Activated T-helper 2 cell treated with anti-CD3 and anti-CD28 coated beads, Interferon-gamma antibody, Interleukin-2, Interleukin-4, amounts not matched to agents 10 μg/mL and 5 μg/mL and 100 μg/mL, durations not matched to agents 14 hours and 24 hours and 36 hours (primary cell): ENCODE measurements at places on chromosomes 6 and 20. TPM values are rescaled to one million over a fixed set of nuclear protein-coding genes. Genes with fewer than 3 reads are reported as not detected.

The SAMD3 gene
- total RNA-seq, result 3.2 and 3.4 TPM in 2 replicates

DNA sequence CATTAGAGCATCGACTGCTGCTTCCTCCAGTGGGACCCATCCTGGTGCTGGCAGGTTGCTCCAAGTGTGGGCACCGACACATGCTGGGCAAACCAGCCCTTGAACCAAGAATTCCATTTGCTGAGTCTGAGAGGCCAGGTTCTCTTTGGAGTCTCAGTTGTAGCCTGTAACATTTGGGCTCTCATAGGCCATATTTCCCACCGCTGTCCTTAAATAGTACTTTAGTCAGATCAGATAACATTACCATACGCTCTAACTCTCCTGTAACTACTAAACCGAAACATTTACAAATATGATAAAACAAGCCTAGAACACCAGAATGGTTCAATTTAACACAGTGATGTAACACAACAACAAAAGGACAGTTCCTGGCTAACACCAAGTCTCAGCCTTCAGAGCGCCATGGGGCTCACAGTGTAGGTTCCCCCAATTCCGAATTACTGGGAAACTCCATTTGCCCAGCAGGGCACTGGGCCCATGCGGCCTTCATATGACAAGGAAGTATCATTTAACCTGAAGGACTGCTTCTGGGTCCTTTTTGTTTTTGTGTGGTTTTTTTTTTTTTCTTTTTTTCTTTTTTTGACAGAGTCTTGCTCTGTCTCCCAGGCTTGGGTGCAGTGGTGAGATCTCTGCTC is 28.4 kb upstream of the CD93 start:
- no peaks in the 10 kb centered on the region for H3K36me3 ChIP-seq
- no peak for DNase-seq
- peaks cover 2% of the 10 kb centered on the region for H3K27me3 ChIP-seq
- no peak overlapping the region for H3K4me3 ChIP-seq
- no peaks in the 10 kb centered on the region for H3K4me1 ChIP-seq

DNA sequence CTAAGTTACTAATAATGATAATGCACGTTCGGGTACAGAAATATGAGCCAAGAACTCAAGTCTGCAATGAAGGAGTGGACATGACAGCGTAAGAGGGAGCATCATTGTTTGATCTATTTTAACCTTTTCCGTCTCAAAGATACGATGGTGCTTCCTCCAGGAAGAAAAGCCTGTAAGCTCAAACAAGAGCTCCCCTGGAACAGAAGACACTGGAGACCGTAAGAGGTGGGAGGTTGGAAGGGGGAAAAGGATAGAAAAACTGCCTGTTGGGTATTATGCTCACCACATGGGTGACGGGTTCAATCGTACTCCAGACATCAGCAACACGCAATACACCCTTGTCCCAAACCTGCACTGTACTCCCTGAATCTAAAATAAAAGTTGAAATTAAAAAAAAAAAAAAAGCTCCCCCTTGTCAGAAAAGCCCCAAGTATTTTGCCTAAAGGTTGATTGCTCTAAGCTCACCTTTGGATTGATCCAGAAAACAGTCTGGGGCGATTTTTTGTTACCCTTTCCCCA is 180.5 kb downstream of the TRIM27 start:
- H3K27me3 ChIP-seq, result peaks cover 53% of the 10 kb centered on the region
- no peak overlapping the region for H3K27ac ChIP-seq
- H3K36me3 ChIP-seq, result no peaks in the 10 kb centered on the region
- H3K4me3 ChIP-seq, result no peak overlapping the region
- peaks cover 2% of the 10 kb centered on the region for H3K4me1 ChIP-seq
- DNase-seq, result no peak

DNA sequence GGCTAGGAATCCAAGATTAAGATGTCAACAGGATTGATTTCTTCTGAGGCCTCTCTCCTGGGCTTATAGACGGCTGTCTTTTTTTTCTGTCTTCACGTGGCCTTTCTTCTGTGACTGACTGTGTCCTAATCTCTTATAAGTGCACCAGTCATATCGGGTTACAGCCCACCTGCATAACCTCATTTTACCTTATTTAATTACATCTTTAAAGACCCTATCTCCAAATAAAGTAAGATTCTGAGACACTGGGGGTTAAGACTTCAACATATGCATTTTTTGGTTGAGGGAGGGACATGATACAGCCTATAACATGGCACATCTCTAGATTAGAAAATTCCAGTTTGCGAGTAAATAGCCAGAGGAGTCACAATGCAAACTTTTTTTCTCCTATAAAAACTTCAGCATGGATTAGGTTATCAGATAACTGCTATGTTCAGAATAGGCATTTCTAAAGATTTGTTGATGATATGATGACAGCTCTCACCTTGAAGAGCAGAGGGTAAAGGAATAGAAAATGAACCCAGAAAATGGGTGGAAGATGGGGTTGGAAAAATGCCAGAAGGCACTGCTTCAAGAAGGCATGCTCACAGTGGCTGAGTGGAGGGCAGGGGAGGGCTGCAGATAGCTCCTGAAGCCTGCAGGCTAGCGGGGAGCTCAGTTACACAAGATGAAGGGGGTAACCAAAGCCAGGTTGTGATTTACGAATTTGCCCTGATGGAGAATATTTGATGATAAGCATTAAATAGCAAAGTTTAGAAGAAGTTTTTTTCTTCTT is 8.7 kb upstream of the PDE7B start:
- no peak overlapping the region for H3K4me3 ChIP-seq
- peaks cover 2% of the 10 kb centered on the region for H3K4me1 ChIP-seq
- H3K27me3 ChIP-seq, result peaks cover 6% of the 10 kb centered on the region
- H3K27ac ChIP-seq, result no peak overlapping the region
- DNase-seq, result no peak
